ENCODE measurements at places on chromosomes 16 and 17.

DNA sequence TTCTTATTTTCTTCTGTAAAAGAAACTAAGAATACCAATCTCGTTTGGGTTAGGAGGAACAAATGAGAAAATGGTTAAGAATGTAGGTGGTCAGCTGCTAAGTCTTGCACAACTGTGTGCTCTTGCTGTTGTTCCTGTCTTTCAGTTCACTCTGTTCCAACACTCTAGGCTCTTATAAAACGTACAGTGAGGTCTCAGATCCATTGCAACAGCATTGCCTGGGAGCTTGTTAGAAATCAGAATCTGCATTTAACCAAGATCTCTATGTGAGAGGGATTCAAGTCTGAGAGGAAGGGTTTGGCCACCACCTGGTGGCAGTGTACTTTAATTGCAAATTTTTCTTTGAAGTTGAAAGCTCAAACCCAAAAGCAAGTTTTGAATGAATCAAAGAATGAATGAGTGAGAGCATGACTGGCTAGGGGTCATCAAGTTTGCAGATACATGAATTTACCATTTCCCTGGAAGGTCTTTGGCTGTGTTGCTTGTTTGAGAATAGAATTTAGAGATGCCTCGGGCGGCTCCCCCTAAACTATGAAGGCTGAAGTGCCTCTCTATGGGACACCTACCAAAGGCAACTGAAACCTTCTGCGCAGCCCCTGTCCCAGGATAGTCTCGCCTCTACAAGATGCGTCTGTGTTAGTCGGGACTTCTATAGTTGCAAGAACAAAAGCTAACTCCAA, 2.5 kb downstream of the ALOX15B start:
- peak; percentile 89 for DNase-seq

DNA sequence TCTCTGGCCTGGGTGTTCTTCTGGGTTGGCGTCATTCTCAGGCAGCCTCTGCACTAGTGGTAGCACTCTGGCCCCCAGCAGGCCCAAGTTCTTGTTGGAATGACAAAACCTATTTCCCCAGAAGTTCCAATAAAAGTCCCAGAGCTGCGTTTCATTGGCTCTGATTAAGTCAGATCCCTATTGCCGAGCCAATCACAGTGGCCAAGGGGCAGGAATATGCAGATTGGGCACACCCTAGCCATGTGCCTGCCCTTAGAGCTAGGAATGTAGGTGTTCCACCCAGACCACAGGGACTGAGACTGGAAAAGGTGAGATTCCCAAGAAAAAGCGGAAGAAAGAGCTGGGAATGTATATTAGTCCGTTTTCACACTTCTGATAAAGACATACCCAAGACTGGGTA, 44.9 kb upstream of the POLR3E start:
- DNase-seq = no peak

DNA sequence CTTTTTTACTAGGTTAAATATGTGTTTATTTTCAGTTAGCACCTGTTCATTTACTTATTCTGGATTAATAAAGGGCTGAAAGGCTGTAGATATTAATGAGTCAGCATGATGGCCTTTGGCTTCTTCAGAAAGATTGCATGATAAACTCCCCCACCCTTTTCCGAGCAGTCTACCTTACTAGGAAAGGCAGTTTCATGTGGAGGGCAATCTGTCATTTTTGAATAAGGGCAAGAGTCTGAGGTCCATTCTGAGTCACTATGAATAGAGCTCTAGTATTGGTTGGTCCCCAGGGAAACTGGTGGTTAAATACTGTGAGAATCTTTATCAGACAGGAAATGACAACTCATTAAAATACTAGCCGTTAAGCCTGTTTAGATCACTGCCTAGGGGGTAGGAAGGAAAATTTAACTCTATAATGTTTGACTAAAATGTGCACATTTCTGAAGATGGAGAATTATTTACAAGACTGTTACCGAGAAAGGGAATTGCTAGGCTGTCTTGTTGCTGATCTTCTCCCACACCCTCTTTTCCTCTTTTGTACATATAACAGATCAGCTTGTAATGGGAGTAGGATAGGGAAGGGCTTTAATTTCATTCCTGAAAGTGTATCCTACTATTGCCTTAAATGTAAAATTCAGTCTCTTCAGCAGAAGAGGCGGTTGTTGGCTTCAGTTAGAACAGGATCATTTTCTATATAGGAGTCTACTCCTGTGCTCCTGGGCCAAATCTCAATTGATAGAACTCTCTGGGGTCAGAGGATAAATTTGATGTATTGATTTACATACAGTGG, 63.3 kb downstream of the TUBD1 start:
- peak; percentile 98 for DNase-seq

- DNase-seq = no peak
Observed at GRCh38 chr16:85836706-85837582, 37.4 kb downstream of the COX4I1 start.

DNA sequence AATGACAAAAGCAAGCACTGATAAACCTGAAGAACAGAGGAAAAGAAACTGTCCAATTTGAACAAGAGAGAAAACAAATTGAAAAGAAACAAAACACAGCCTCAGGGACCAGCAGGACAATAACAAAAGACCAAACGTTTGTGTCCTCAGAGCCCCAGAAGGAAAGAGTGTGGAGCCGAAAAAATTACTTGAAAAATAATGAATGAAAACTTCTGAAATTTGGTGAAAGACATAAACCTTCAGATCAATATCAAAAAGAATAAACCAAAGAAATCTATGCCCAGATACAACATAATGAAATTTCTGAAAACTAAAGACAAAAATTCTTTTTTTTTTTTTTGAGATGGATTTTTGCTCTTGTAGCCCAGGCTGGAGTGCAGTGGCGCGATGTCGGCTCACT, 45.6 kb downstream of the CCDC57 start:
- DNase-seq = no peak

DNA sequence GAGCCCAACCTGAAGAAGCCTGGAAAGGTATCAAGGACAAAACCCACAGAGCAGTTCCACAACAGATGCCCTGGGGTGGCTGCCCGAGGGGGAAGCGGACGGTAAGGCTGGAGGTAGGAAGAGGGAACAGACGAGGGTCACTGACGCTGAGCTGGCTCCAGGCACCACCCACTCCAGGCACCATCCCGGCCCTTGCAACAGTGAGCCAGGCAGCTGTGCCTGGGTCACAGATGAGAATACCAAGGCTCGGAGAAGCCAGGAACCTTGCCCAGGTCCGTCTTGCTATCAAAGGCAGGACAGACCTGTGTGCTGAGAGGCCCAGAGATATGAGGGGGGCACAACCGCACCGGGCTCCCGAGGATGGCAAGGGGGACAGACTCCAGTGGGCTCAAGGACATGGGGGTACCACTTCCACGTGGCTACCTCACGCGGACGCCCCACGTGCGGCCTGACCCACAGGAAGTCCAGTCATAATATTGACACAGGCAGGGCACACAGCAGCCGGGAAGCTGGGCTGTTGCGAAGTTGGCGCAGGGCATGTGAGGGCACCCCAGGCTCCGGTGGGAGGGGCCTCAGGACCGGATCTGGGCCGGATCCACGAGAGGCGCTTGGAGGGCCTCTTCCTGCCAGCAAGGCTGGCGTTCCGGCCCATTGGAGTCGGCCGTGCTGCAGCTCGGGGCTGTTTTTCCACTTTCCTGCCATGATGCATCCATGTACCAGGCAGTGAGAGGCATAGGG, 29.9 kb downstream of the PEMT start:
- DNase-seq = no peak

DNA sequence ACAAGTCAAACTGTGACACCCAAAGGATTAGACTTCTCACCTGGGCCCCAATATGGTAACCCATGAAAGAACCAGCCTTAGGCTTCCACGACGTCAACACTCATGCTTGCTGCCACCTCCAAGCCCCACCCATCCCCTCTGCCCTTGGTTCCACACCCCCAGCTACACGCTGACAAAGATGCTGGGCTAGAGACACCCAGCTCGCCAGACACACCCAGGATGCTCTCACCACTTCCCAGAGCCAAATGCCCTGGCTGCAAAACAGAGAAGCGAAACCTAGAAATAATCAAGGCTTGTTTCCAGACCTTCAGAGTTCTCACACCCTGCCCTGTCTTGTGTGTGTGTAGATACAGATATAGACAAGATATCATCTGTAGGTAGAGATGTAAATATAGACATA, 26.0 kb upstream of the ADCY9 start:
- no peak for DNase-seq

GRCh38 chr17:46732754-46733398, 85.6 kb downstream of the WNT3 start:
- no peak for DNase-seq

GRCh38 chr17:4248504-4249277, 15.1 kb downstream of the ANKFY1 start:
- DNase-seq = no peak

- DNase-seq = peak; percentile 52
Observed at GRCh38 chr17:73288534-73289302, 23.1 kb downstream of the CDC42EP4 start.

GRCh38 chr17:4696437-4696805, 7.5 kb downstream of the PELP1 start:
- DNase-seq = no peak

DNA sequence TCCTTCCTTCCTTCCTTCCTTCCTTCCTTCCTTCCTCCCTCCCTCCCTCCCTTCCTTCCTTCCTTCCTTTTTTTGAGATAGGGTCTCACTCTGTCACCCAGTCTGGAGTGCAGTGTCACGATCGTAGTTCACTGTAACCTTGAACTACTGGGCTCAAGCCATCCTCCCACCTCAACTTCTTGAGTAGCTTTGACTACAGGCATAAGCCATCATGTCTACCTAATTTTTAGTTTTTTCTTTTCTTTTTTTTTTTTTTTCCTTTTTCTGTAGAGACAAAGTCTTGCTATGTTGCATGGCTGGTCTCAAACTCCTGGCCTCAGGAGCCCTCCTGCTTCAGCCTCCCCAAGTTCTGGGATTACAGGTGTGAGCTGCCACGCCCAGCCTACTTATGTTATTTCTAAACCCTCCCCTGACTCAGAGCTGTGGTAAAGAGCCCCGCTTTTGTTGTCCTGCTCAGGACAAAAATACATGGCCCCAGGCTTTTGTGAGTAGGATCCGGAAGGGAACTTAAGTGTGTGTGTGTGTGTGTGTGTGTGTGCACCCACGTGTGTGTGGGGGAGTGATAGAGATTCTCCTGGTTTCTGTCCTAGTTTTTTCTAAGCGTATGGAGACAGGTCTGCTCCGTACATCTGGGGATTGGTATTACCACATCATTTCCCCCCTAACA, 67.1 kb downstream of the PRKCB start:
- DNase-seq = no peak

GRCh38 chr17:67093348-67093747, 49.0 kb downstream of the CACNG1 start:
- no peak for DNase-seq

DNA sequence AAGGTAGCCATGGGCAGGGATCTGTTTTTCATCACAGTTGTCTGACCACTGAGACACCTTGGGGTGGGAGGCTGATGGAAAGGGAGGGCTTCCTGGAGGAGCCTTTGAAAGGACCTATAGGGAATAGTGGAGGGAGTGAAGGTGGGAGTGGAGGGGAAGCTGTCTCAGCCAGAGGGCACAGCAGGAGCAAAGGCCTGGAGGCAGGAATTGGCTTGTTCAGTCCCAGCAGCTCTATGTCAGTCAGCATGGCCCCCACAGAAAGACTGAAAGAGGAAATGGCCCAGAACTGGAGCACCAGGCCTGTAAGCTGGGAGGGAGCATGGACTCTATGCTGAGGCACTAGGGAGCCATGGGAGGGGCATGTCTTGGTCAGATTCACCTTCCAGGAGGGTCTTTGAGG, 12.8 kb upstream of the CBFB start:
- DNase-seq = no peak

- no peak for DNase-seq
Observed at GRCh38 chr17:57953705-57954396, 1.4 kb downstream of the CUEDC1 start.

GRCh38 chr16:23501291-23501690, 9.0 kb downstream of the GGA2 start:
- DNase-seq = no peak

GRCh38 chr16:20760346-20760745, 3.5 kb upstream of the ACSM3 start:
- peak; percentile 65 for DNase-seq

DNA sequence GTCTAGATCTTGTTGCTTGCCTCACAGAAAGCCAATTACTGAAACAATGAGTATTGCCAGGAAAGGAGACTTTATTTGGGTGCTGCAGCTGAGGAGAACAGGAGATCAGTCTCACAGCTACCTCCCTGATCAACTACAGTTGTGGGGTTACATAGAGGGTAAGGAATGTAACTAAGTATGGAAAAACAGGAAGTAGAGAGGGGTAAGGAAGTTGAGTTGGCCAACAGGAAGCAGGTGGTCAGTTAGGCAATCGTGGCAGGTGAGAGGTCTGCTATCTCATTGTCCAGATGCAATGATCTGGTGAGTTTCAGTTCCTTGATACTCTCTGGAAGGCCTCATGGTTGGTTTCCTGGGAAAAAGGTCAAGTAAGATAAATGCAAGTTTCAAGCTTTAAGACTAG, 333.1 kb upstream of the GOT2 start:
- DNase-seq = peak; percentile 57

GRCh38 chr16:73326221-73326620, 278.3 kb upstream of the ZFHX3 start:
- DNase-seq = no peak

- no peak for DNase-seq
Observed at GRCh38 chr16:55349867-55350266, 25.9 kb downstream of the IRX6 start.

GRCh38 chr17:71938340-71939010, 182.3 kb upstream of the SOX9 start:
- no peak for DNase-seq

DNA sequence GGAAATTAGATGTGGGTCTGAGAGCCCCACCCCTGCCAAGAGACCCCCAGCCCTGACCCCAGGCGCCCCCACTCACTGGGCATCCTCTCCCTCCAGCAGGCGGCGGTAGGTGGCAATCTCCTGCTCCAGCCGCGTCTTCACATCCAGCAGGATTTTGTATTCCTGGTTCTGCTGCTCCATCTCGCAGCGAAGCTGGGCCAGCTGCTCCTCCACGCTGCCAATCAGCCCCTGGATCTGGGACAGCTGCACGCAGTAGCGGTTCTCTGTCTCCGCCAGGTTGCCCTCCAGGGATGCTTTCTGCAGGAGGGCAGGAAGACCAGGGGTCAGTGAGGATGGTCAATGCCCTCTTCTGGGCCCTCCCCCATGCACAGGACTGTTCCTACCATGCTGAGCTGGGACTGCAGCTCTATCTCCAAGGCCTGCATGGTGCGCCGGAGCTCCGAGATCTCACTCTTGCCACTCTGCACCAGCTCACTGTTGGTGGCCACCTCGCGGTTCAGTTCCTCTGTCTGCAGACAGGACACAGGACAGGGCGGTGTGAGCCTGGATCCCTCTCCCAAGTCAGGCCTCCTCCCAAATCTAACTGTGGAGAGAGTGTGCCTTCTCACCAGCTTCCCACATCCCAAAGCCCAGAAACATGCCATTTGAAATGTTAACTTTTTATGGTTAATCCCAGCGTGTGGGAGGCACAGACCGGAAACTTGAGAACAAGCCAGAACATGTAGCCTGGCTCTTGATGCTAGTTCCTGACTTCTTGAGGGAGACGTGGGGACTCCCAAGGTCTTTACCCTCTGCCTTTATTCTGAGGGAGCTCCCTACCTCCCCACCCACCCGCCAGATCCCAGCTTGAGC, 3.6 kb downstream of the KRT17 start:
- no peak for DNase-seq

- no peak for DNase-seq
Observed at GRCh38 chr16:72236866-72237265, 64.9 kb upstream of the PMFBP1 start.
